Temporal lobe (tissue), 4 donors: ENCODE measurements at places on chromosomes 7 and 10. TPM values are rescaled to one million over a fixed set of nuclear protein-coding genes. Genes with fewer than 3 reads are reported as not detected.

Gene LRMDA
- total RNA-seq = 1.2 TPM

Gene FLNC
- total RNA-seq = 4.2 TPM

Gene OR2A7
- total RNA-seq = 0.74 TPM

Gene GBX1
- total RNA-seq = not detected

Gene SLC16A9
- total RNA-seq = 9.8 TPM

Gene LBX1
- not detected for total RNA-seq

Gene FAM131B
- 79.7 TPM for total RNA-seq

Gene ZEB1
- 46.5 TPM for total RNA-seq

Gene CTAGE8
- total RNA-seq = 0.25 TPM

Gene VTI1A
- total RNA-seq = 43.0 TPM

Gene TUBAL3
- not detected for total RNA-seq

Gene RBM48
- 20.9 TPM for total RNA-seq

Gene OR2A42
- not detected for total RNA-seq

Gene SP4
- 59.0 TPM for total RNA-seq

Gene SLC29A3
- total RNA-seq = 1.2 TPM

Gene NME8
- not detected for total RNA-seq

Gene ZNF467
- 1.2 TPM for total RNA-seq

Gene FAM237B
- total RNA-seq = not detected

Gene EMX2
- total RNA-seq = 3.7 TPM

Gene CYP2E1
- 6.6 TPM for total RNA-seq

Gene LEP
- total RNA-seq = not detected

Gene BMPER
- 3.4 TPM for total RNA-seq

Gene SAMD9L
- total RNA-seq = 3.0 TPM

Gene SYT15B
- under 0.01 TPM for total RNA-seq

Gene BHLHA15
- 10.6 TPM for total RNA-seq

Gene CFAP43
- 10.6 TPM for total RNA-seq

Gene TRPV5
- not detected for total RNA-seq

Gene AIMP2
- total RNA-seq = 23.4 TPM

Gene IQUB
- total RNA-seq = 2.0 TPM

Gene ZNF679
- not detected for total RNA-seq

Gene HOXA11
- total RNA-seq = not detected

Gene ANKRD61
- total RNA-seq = not detected

Gene PRKCQ
- 2.2 TPM for total RNA-seq

Gene PNLIPRP1
- total RNA-seq = not detected

Gene APBB1IP
- 0.98 TPM for total RNA-seq

Gene DBNL
- 36.6 TPM for total RNA-seq

Gene ARHGAP22
- 2.5 TPM for total RNA-seq

Gene ZPBP
- total RNA-seq = not detected

Gene ADARB2
- total RNA-seq = 4.2 TPM

Gene ZNF722
- not detected for total RNA-seq

Gene CTAGE4
- total RNA-seq = 0.25 TPM
